Activated naive CD4-positive, alpha-beta T cell treated with anti-CD3 and anti-CD28 coated beads, Interleukin-2, amount 10 ng/mL, durations not matched to agents 7 days and 5 days (primary cell): ENCODE measurements at places on chromosomes 2 and 18.

- H3K27ac ChIP-seq: no peak overlapping the region
- DNase-seq: no peak
- peaks cover 6% of the 10 kb centered on the region for H3K27me3 ChIP-seq
- no peaks in the 10 kb centered on the region for H3K36me3 ChIP-seq
Observed at GRCh38 chr2:233795735-233796171, 17.6 kb downstream of the MROH2A start.

- no peak overlapping the region for H3K4me3 ChIP-seq
- no peaks in the 10 kb centered on the region for H3K4me1 ChIP-seq
- H3K36me3 ChIP-seq: no peaks in the 10 kb centered on the region
- DNase-seq: no peak
- no peaks in the 10 kb centered on the region for H3K27me3 ChIP-seq
Observed at GRCh38 chr18:41553716-41554115, 401.3 kb upstream of the PIK3C3 start.

DNA sequence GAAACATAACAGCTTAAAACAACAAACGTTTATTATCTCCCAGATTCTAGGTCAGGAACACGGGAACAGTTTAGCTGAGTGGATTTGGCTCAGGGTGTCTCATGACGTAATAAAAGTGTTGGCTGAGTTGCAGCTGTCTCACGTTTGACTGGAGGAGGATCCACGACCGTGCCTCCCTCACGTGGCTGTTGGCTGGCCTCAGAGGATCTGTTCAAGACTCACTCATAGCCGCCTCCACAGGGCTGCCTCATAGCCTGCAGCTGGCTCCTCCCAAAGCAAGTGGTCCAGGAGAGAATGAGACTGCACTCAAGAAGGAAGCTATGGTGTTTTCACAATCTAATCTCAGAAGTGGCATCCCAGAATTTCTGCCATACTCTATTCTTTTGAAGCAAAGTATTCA is 167.1 kb downstream of the RPRM start:
- H3K27me3 ChIP-seq: no peaks in the 10 kb centered on the region
- no peaks in the 10 kb centered on the region for H3K4me1 ChIP-seq
- H3K27ac ChIP-seq: no peak overlapping the region
- H3K4me3 ChIP-seq: no peak overlapping the region
- DNase-seq: no peak
- no peaks in the 10 kb centered on the region for H3K36me3 ChIP-seq

DNA sequence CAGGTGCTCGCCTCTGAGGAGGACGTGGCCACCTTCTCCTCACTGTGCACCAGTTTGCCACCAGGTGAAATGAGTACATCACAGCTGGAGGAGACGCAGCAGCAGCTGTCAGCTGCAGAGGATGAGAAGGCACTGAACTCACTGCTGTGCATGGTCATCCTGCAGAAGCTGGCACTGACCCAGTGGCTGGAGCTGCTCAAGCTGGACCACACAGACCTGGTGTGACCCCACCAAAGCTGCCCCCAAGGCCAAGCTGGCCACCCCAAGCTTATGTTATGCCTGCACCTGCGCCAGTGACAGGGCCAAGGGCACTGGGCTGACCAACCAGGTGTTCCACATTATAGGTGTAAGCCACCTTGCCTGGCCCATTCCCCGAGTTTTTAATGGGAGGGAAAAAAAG is 19.3 kb downstream of the CLK1 start:
- H3K4me3 ChIP-seq: no peak overlapping the region
- H3K27ac ChIP-seq: no peak overlapping the region
- peaks cover 4% of the 10 kb centered on the region for H3K36me3 ChIP-seq
- DNase-seq: no peak
- peaks cover 14% of the 10 kb centered on the region for H3K27me3 ChIP-seq

DNA sequence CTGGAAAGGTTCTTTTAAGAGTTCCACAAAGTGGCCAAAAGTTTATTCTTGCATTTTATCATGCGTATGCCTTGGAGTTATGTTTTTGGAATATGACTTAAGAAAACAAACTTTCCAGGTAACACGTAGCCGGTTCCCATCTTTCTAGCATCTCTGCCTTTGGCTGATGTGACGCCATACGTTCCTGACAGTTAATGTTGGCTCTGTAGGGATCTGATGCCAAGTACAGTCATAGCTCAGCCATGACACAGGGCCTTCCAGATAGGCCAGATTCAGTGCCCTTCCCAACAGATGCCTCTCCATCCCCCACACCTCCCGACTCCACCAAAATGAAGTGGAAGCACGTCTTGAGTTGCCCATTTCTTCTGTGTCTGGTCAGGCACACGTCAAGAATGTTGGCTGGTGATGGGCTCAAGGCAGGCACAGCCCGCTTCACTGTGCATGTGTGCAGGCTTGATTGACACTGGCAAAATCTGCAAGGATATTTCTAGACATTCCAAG is 51.0 kb upstream of the THOC1 start:
- H3K36me3 ChIP-seq: no peaks in the 10 kb centered on the region
- no peaks in the 10 kb centered on the region for H3K27me3 ChIP-seq
- H3K4me1 ChIP-seq: peaks cover 8% of the 10 kb centered on the region
- no peak overlapping the region for H3K27ac ChIP-seq

DNA sequence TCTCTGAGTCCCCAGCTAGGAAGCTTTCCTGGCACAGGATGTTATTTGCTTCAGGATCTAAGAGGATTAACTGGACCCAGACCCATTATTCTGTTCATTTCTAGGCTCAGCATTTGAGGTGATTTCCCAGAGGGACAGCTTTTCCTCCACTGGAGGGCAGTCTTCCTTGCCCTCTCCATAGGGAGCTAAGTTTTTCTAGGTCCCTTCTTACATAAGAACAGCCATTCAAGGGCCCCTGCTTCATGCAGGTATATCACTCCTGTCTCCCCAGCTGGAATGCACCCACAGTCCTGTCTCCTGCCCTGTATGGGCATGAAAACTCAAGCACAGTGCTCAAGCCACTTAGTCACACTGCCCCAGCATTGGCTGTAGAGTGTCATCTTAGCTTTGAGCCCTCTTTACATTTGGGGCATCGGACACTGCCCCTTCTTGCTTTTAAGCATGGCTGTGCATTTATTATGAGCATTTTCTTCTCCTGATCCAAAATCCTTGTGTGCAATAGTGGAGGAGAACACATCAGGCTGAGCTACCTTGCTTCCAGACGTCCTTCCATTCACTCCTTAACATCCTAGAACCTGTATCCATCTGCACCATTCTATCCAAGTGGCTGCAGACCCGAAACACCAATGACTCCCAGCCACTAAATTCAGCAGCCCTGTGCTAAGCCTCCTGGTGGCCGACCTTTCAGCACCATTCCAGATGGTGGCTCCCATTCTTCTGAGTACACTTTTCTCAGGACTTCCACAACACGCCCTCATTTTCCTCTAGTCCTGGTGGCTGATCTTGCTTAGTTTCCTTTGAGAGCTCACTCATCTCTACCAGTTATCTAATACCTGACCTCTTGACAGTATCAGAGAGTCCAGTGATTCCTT is 80.0 kb downstream of the COPS8 start:
- H3K4me1 ChIP-seq: no peaks in the 10 kb centered on the region
- H3K4me3 ChIP-seq: no peak overlapping the region
- DNase-seq: no peak
- peaks cover 24% of the 10 kb centered on the region for H3K27me3 ChIP-seq
